AG04449 (cell line): ENCODE measurements at places on chromosomes 11 and 22.

- DNase-seq = no peak
Observed at GRCh38 chr11:99069856-99070444, 49.2 kb downstream of the CNTN5 start.

DNA sequence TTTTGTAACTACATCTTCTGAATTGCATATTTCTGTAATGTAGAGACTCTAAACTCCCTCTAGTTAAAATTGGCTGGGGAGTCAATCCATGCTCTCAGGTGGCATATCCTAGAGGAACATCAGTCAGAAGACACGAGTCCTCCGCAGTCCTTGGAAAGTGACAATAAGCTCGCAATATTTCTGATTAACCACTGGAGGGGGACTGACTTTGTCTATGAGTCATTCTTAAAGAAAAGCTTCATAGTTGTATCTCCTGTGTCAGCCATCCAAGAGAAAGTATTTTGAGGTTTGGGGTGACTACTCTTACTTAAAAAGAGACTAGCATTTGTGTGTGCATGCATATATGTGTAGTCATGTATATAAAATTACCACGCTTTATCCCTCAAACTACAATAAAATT is 60.2 kb downstream of the SLN start:
- no peak for DNase-seq

- DNase-seq = no peak
Observed at GRCh38 chr22:36377022-36377631, 10.6 kb downstream of the MYH9 start.

DNA sequence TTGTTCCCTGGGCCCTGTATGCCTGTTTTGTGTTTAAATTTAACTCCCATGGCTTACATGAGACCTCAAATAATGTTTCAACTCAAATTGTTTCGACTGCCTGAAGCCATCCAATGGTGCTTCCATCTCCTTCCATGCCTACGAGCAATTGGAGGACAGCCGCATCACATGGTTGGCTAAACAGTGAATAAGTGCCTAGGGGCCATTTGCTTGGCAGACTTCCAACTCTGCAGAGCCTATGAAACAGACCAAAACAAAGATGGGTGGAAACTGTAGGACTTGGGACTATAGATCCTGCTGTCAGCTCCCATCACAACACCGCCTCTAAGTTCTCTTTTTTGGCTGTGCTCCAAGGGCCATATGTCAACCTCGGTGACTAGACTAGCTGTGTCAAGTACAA is 84.1 kb downstream of the PARVA start:
- DNase-seq = no peak

DNA sequence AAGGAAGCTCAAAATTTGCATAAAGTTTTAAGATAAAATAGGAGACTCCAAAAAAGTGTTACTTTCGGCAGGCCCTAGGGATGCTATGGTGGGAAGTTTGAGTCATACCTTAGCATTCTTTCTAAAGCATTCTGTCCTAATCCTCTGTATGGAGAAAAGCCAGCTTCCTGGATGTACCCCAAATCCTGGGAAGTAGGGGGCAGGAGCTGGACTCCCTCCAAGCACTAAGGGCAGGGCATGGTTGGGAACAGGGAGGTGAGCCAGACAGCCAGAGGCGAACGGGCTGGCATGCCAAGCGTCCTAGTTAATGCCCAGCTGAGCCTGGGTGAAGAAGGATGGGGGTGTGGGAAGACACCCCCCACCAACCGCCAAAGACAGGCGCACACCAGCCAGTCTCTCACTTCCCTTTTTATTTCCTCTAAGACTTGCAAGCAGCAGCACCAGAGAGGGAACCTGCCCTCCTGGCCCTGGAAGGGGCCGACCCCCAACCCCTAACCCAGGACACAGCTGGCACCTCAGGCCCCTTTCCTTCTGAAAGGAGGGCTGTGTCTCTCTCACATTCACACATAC is 23.9 kb downstream of the RTN4RL2 start:
- no peak for DNase-seq

DNA sequence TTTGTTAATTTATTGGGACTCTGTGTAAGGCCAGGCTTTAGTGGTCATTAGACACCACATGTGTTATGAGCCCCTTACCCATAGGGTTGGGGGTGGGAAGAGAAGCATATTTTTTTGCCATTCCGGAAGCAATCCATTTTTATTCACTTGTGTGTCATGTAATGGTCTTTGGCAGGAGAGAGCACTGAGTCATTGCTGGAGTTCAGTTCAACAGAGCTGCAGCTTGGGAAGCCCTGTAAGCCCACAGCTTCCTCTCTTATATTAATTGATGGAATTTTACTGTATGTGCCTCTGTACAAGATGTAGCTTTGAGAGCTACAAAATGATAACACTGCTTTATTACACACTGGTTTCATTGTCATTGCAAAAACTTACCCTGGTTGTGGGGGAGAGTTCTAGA is 177.3 kb upstream of the SORL1-AS1 start:
- peak; percentile 75 for DNase-seq

- DNase-seq = no peak
Observed at GRCh38 chr11:18794956-18795355, 3.4 kb upstream of the PTPN5 start.

DNA sequence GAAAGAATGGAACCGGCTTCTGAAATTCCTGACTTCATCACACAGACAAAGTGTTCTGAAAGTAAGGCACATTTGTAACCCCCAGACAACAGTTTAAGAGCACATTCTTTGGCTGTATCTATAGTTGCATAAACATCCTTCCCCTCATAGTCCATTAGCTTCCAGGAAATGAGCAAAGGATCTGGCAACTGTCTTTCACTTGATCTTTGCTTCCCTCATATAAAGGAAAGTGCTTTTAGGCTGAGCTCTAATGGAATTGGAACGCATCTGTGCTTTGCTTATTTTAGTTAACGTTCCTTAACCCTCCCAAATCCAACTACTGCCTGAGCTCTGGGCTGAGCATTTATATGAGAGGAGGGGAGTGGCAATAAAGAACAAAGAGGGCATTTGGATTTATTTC is 76.9 kb upstream of the API5 start:
- no peak for DNase-seq

DNA sequence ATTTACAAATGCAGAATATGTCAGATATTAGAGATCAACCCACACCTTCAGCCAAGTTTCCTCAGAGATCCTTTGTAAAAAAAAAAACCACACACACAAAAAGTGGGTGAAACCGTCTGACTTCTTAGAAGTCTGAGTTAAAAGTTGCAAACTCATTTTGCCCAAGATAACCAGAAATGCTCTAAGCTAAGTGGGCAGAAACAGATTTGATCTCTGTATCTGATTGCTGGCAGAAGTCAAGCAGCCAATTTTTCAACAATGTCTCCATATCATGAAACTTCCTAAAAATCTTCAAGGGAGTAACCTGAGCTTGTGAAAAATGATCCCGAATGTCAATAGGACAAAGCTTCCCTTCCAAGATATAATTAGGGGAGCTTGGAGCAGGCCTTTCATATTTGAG is 28.6 kb upstream of the ATXN10 start:
- no peak for DNase-seq

DNA sequence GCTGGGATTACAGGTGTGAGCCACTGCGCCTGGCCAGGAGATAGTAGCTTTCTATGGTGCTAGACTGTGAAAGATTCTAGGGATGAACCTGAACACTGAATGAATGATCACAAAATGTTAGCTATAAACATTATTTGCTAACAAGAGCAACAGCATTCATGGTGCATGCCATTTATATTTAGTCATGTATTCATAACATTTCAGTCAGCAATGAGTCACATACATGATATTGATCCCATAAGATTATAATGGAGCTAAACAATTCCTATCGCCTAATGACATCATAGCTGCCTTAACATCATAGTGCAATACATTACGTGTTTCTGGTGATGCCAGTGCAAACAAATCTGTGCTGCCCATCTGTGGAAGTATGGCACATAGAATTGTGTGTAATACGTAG is 164.1 kb downstream of the ARHGAP42 start:
- DNase-seq = no peak

GRCh38 chr11:47161890-47162289 is 14.8 kb downstream of the ARFGAP2 start:
- no peak for DNase-seq

GRCh38 chr11:46264030-46264429 is 13.4 kb upstream of the CREB3L1 start:
- no peak for DNase-seq

GRCh38 chr11:61173456-61173855 is 12.2 kb upstream of the VPS37C start:
- DNase-seq = no peak

DNA sequence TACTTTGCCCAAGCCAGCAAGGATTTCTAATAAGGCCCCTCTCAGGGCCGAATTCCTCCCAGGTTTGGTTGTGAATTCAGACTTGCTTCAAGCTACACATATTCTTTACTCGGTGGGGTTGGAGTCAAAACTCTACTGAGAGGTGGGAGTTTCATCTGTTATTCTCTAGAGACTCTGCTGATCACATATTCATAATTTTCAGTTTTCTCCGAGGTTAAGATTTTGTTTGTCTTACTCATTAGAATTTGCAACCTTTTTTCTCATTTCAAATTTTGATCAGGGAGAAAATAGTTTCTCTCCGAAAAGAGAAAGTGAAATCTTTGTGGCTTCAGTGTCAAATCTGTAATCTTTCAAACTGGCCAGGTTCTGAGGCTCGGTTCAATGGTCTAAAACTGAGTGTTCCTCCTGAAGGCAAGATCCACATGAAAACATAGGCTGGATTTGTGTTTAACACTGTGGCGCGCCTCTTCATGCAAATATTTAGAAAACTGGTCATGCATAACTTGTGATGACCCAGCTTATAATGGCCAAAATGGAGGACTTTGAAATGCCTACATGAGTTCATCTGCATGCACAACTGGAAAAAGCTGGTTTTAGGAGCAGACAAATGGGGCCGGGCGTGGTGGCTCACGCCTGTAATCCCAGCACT is 21.5 kb upstream of the GSTP1 start:
- no peak for DNase-seq

GRCh38 chr22:36340621-36341020 is 47.1 kb downstream of the MYH9 start:
- no peak for DNase-seq
